ENCODE measurements at places on chromosomes 5 and 9. TPM values are rescaled to one million over a fixed set of nuclear protein-coding genes. Genes with fewer than 3 reads are reported as not detected.
A peak's percentile ranks its signal among the peaks of the same experiment; 100 is the strongest.

The UGT3A1 gene
- not detected for total RNA-seq

DNA sequence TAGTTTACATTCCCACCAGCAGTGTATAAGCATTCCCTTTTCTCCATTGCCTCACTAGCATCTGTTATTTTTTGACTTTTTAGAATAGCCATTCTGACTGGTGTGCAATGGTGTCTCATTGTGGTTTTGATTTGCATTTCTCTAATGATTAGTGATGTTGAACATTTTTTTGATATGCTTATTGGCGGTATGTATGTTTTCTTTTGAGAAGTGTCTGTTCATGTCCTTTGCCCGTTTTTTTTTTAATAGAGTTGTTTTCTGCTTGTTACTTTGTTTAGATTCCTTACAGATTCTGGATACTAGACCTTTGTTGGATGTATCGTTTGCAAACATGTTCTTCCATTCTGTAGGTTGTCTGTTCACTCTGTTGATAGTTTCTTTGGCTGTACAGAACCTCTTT, 25.3 kb downstream of the NIPBL start:
- DNase-seq, result no peak

The CFAP90 gene
- total RNA-seq, result 0.84 TPM

GRCh38 chr9:127397646-127398274, 791 bp downstream of the SLC2A8 start:
- DNase-seq, result peak; percentile 35

DNA sequence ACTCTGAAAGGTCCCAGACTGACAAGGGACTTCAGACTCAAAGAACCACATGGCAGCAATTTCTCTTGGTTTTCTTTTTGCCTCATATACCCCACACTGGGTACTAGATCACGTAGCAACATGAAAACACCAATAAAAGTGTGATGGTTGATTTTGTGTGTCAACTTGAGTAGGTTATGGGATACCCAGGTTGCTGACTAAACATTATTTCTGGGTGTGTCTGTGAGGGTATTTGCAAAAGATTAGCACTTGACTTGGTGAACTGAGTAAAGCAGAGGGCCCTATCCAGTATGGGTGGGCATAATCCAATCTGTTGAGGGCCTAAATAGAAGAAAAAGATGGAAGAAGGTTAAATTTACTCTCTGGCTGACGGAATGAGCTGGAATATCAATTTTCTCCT, 53.8 kb upstream of the ZNF618 start:
- DNase-seq, result no peak

The HSPA4 gene
- total RNA-seq, result 166 TPM

The ACSL6 gene
- total RNA-seq, result 1.7 TPM

GRCh38 chr5:95864944-95865504, 42.5 kb upstream of the GLRX start:
- peak; percentile 39 for DNase-seq

The PCDHB10 gene
- 5.5 TPM for total RNA-seq

The LCN9 gene
- 0.30 TPM for total RNA-seq

The MCC gene
- total RNA-seq, result 10.8 TPM

The FOXD4L3 gene
- total RNA-seq, result not detected

DNA sequence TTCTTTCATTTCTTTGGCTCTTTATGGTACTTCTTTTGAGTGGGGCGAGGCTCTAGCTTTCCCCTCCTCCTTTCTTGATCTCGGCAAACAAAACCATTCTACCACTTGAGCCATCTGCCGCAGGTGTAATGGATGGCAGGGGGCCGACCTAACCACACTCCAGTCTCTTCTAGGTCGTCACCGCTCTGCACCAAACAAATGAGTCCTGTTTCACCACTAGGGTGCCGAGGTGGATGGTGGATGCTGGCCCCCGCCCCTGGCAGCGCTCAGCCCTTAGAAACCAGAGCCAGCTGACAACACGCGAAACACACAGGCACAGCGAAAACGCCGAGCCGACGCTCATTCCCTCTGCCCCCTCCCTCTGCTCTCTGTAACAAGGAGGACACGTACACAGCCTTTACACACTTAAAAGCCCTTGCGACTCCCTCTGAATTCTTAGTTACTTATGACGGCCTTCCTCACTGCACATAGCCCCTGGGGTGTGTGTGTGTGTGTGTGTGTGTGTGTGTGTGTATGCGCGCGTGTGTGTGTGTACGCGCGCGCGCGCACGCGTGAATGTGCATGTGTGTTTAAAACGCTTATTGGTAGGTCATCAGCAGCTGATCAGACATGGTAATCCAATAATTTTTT, 199.4 kb downstream of the MEF2C start:
- no peak for DNase-seq

DNA sequence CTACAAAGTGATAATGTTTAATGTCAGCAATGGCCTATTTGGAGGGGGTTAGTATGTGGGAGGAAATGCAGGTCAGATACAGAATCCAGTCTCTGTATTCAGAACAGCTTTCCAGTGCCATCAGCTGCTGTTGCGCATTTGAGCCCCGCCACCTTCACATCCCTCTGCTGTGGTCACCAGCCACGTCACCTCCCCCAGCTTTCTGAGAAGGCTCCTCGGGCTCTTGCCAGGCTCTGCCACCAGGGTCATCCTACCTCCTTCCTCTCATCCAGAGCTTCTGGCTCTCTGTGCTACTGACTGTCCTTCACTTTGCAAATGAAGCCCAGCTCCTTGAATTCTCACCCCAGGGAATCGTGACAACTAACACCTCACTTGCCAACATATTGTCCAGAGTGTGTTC, 138.8 kb downstream of the PIK3R1 start:
- no peak for DNase-seq

DNA sequence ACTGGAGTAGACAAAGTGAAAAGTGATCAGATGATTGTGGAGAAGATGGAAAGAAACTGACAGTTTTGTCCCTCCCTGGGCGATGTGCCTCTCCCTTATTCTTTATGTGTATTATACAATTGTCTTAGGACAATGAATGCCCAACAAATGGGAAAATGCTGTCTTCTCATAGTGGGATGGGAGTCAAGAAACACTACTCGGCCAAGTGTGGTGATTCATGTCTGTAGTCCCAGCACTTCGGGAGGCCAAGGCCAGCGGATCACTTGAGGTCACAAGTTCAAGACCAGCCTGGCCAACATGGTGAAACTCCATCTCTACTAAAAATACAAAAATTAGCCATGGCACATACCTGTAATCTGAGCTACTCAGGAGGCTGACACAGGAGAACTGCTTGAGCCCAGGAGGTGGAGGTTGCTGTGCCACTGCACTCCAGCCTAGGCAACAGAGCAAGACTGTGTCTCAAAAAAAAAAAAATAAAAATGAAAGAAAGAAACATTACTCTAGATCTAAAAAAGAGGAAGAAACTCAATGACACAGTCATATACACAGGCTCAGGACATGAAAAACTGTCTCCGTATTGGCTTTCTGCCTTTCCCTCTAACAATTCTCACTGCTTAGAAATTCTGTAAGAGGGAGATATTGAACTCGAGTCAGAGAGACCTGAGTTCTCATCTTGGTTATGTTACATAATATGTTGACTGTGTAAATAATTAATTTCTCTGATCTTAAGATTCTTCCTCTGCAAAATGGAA, 67.9 kb upstream of the TARS1 start:
- DNase-seq, result no peak

DNA sequence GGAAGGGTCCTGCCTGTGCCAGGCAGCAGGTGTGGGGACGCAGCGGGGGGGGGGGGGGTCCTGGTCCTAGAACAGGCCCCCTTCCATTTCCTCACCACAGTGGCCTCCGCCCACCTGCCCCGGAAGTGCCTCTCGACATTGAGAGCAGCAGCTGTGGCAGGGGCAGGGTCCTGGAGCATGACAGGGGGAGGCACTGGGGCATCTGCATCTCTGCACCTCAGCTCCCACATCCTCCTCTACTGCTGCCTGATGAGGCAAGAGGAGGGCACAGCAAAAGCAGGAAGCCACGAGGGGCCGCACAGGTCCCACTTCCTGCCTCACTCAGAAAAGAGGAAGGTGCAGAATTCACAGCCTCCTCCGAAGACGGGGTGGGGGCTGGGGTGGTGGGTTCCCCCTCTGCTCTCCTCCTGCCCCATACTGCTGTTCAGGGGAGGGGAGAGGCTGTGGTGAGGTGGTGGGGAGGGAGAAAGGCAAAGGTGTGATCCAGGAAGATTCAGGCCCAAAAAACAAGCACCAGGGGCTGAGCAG, 14.8 kb downstream of the AKNA start:
- no peak for DNase-seq

DNA sequence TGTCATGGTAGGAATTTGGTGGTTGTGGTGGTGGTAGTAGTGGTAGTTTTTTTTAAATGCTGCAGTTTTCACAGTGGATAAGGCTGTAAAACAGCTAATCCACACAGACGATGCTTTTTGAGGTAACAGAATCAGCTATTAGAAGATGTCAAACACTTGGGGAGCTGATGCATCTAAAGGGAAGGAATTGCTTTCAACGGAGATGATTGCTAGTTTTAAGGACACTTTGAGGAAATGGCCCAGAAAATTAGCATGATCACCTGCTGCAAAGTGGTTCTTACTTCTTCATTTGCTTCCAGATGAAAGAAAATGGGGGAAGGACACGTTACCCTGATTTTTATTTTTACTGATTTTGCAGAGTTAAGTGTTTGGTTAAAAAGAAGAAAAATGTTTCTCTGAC, 178.2 kb upstream of the ATP10B start:
- DNase-seq, result no peak

The POLE3 gene
- total RNA-seq, result 86.6 TPM

DNA sequence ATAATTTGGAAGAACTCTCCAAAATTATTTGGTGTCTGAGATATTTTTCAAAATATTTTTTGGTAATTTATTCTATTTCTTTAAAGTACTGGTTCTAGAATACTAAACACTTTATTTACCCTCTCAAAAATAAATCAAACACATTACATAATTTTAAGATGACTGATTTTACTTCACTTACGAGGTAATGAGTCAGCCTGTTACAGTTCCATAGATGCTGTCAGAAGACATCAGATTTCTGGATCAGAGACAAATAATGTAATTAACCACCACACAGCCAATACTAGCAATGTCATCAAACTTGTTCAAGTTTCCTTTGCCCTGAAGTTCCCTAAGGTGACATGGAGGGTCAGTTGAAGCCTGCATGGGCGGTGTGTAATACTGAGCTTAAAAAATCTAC, 106.1 kb upstream of the CDH9 start:
- no peak for DNase-seq

DNA sequence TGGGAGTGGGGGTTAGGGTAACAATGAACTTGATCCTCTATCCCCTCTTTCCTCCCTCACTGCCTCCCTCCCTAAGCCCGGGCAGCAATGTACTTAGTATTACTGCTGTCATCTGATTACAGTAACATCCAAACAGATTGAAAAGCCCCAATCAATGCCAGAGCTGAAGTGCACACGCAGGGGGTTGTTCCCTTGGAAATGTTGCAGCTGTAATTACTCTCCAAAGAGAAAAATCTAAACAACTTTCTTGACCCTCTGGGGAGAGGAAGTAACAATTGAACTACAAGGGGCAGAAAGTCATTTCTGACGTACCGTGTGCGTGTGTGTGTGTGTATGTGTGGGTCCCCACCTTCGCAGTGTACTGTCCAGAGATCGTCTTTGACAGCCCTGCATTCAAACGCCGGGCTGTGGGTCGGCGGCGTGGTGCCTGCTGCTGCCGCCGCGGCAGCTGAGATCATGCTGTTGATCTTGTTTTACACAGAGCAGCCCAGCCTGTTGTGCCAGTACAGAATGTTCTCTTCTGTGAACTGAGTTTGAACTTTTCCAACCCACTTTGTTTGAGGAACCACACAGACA, 66.0 kb upstream of the KLF9 start:
- no peak for DNase-seq

The PCDHGA1 gene
- 0.93 TPM for total RNA-seq

- peak; percentile 36 for DNase-seq
Observed at GRCh38 chr9:114156657-114157421, 1.5 kb downstream of the COL27A1 start.

The EMB gene
- 20.5 TPM for total RNA-seq

The PCDHB6 gene
- 0.64 TPM for total RNA-seq

GRCh38 chr9:137480686-137481683, 21.9 kb upstream of the NSMF start:
- no peak for DNase-seq

The NUTM2F gene
- 0.09 TPM for total RNA-seq

- DNase-seq, result no peak
Observed at GRCh38 chr5:154300207-154300883, 109.8 kb downstream of the GALNT10 start.

DNA sequence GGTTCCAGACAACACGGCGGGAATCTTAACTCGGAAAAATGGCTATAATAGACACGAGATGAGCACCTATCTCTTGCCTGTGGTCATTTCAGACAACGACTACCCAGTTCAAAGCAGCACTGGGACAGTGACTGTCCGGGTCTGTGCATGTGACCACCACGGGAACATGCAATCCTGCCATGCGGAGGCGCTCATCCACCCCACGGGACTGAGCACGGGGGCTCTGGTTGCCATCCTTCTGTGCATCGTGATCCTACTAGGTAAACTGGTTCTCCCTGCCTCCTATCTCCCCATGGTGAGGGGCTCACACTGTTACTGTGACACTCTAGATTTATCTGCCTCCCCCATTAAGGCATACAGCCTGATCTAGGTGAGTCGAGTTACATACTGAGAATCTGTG, 124.2 kb downstream of the CDH6 start:
- DNase-seq, result no peak

The ZNF367 gene
- 15.4 TPM for total RNA-seq

- DNase-seq, result no peak
Observed at GRCh38 chr5:96294884-96295202, 138.2 kb downstream of the PCSK1 start.

GRCh38 chr5:367358-368130, 46.0 kb downstream of the AHRR start:
- no peak for DNase-seq

GRCh38 chr5:18010053-18010452, 375.8 kb downstream of the TAF11L14 start:
- no peak for DNase-seq

The TRIO gene
- total RNA-seq, result 134 TPM

GRCh38 chr5:171543148-171543815, 123.8 kb downstream of the FGF18 start:
- no peak for DNase-seq

DNA sequence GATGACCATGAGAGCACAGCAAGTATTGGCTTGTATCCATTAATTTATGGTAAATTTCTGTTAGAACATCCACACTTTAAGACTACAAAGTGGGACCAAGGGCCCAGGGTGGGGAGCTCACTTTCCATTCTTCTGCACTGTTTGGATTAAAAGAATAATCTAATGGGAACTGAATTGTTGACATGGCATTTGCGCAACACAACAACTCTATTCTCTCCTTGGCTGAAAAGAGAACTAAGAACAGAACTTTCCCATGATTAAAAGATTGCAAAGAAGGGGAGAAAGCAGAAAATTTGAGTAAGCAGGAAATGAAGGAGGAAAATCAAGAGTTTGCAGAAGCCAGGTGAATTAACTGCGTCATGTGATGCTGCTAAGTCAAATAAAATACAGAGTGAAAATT, 143.4 kb downstream of the HINT1 start:
- no peak for DNase-seq

GRCh38 chr9:98995971-98996504, 52.3 kb downstream of the COL15A1 start:
- no peak for DNase-seq

GRCh38 chr5:148403344-148403743, 19.6 kb downstream of the FBXO38 start:
- DNase-seq, result no peak

The TMOD1 gene
- total RNA-seq, result 0.77 TPM
